ENCODE measurements at places on chromosomes 12 and 14. TPM values are rescaled to one million over a fixed set of nuclear protein-coding genes. Genes with fewer than 3 reads are reported as not detected.

Gene IGFBP6
- total RNA-seq = 214 TPM

Gene REP15
- 0.28 TPM for total RNA-seq

Gene RGS6
- total RNA-seq = not detected

Gene ACRBP
- total RNA-seq = 0.13 TPM

Measured in A549 treated with dexamethasone at 1 μM for 4 hours (cell line).